ENCODE measurements at places on chromosomes 16 and 17.

- DNase-seq, result no peak
Observed at GRCh38 chr17:67642488-67642887, 75.2 kb upstream of the NOL11 start.

GRCh38 chr16:57903656-57904055, 67.3 kb downstream of the CNGB1 start:
- DNase-seq, result no peak

DNA sequence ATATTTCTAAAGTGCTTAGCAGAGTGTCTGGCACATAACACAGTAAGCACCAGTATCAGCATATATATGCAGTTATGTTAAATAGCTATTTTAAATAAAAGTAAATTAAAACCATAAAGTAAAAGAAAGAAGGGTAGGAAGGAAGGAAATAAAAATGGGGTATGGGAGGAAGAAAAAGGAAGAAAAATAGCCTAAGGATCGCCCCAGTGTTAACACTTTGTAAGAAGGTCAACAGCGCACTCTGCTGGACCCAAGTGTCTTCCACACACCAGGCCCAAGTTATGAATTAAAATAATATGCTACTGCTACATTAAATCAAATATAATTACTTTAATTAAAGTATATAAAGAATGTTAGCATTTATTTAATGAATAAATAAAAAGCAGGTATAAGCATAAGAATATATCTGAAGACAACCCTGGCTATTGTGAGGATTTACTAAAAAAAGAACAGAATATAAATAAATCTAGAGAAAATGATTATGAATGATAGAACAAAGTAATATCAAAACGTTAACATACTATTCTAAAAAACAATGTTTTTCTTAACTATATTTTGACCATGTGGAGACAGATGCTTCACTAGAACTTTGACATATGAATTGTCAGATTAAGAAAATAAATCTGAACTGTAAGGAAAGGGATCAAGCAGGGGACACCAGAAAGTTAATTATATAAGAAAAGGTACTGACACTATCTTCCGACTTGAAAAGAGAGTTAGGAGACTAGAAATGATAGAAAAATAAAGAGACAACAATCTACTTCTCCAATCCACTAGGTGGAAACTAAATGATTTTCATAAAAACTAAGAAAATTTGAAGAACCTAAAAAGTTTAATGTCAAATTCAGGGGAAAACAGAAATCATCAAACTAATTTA, 25.9 kb downstream of the BRIP1 start:
- DNase-seq, result peak; percentile 82

DNA sequence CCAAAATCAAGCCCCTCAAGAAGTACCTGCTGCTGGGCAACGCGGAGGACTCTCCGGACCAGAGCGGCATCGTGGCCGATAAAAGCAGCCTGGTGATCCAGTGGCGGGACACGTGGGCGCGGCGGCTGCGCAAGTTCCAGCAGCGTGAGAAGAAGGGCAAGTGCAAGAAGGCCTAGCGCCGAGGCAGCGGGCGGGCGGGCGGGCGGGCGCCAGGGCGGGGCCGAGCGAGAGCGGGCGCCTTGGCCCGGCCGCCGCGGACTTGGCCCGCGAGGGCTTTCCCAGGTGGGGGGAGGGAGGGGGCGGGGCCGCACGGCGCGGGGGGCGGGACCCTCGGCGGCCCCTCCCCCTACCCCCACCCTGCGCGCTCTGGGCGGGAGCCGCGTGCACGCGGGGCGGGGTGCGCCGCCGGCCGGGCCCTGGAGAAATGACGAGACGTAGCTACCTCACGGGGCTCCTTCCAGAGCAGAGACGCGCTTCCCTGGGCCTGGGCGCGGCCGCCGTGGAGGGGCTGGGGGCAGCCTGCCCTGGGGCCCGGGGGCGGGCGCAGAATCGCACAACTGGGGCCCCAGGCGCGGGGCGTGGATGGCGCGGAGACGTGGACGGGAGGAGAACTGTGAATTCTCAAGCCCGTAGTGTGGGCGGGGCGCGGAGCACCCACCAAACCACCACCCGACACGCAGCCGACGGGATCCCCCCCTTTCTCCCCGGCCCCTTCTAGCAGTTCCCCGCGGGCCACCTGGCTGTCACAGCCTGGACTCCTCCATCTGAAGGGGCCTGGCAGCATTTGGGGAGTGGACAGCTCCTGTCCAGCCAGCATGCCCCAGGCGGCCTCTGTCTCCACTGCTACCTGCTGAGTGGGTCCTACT, 218.7 kb downstream of the NTN1 start:
- DNase-seq, result peak; percentile 40

DNA sequence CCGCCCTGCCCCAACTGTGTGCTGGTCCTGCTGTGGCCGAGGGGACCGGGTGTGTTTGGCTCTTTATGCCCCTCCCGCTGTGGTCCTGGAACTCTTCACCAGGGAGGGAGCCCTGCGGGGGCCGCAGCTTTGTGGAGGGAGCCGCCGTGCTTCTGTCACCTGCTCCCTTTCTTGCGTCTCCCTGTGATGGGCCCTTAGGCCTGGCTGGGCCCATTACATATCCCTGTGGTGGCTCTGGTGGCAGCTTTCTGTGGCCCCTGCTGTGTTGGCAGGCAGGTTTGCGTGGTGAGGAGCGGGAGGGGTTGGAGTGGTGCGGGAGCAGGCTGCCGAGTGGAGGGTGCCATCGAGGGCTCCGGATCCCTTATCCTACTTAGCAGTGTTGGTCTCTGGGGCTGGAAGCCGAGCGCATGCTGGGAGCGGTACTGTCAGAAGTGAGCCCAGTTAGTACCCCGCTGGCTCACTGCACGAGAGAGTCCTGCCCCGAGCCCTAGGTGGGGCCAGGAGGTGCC, 60.4 kb downstream of the PDPK1 start:
- no peak for DNase-seq

- no peak for DNase-seq
Observed at GRCh38 chr17:59141860-59142259, 13.1 kb downstream of the SKA2 start.

DNA sequence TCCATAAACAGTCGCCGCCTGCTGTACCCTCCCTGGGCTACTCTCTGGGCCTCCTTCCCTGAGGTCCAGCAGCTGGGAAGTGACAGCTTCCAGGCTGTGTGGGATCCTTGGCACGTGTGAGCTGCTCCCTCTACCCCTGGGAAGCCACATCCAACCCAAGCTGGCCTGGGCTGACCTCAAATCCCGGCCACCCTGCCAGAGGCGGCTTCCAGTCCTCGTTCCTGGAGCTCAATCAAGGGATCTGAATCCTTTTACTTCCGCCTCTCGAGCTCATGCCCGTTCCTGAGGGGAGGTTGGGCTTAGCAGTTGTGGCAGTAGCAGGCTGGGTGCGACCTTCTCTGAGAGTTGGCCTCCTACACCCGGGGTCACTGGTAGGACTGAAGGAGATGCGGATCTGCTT, 82.5 kb downstream of the NETO2 start:
- peak; percentile 38 for DNase-seq

DNA sequence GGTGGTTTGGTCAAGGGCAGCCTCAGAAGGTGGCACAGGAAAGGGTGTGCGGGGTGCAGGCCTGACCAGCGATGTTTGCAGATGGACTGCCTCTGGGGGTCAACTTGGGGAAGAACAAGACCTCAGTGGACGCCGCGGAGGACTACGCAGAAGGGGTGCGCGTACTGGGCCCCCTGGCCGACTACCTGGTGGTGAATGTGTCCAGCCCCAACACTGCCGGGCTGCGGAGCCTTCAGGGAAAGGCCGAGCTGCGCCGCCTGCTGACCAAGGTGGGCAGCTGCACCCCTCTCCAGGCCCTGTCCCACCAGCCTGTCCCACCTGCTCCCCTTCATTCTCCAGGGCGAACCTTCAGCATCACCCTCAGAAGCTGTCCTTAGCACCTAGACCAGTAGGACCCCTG, 12.5 kb downstream of the DHODH start:
- no peak for DNase-seq

- DNase-seq, result no peak
Observed at GRCh38 chr16:78025631-78026030, 3.3 kb downstream of the CLEC3A start.
